ENCODE measurements at places on chromosomes 3 and 15.
A peak's percentile ranks its signal among the peaks of the same experiment; 100 is the strongest.

DNA sequence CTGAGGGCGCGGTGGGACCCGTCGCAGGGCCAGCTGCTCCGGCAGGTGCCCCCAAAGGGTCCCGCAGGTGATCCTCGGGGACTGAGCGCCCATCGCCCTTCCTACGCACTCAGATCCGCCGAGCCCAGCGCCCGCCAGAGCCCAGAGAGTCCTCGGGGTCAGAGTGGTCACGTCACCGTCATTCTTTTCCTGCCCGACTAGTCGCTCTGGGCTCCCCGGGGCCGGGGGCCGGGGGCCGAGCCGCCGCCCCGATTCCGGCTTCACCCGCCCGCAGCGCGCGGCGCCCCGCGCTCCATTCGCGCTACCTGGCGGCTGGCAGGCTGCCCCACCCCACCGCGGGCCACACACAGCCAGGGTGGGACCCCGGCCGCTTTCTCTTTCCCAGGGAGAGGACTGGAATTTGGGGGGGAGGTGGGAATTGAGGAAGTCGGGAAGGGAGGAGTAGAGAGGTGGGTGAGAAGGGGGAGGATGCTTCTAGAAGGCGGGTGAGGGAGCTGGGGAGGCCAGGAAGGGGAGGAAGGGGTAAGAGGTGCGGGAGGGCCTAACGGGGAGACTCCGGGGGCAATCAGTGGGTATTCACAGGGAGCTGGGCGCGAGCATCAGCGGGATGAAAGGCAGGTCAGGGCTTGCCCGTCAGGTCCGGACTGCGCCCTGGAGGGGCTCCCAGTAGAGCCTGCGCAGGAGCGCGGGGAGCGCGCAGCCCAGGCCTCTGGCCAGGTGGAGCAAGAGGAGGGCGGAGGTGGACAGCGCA, 36.1 kb upstream of the EPHB3 start:
- DNase-seq, result peak; percentile 76

DNA sequence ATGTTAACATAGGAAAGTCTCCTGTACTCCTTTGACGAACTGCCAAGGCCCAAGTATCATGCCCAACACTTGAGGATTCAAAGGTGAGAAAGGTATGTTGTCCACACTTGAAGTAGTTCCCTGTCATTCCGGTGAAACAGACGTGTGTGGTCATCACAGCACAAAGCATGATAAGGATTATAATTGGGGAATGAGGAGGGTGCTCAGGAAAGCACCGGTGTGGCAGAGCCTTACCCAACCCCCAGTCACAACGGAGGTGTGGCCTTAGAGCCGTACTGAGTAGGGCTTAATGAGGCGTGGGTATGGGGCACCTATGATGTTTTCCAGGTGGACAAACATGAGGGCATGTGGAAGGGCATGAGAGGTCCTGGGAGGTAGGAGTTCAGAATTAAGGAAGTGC, 203.0 kb upstream of the NR2E3 start:
- DNase-seq, result no peak

- DNase-seq, result no peak
Observed at GRCh38 chr3:41194701-41195100, 4.6 kb upstream of the CTNNB1 start.

- no peak for DNase-seq
Observed at GRCh38 chr3:188338086-188338485, 184.1 kb downstream of the LPP start.

DNA sequence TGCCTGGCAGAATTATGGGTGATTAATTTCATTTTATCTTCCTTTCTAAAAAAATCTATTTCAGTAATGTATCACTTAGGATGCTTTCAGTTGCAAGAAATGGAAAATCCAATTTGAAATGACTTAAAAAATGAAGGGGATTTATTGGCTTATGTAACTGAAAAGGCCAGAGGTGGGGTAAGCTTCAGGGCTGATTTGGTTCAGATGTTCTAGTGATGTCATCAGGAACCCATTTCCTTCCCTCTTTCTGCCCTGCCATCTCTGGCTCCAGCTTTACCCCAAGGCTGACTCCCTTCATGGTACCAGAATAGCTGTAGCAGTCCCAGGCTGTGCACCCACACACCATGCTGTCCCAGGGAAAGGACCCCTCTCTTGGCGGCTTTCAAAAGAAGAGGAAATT, 18.5 kb upstream of the REC114 start:
- no peak for DNase-seq

- DNase-seq, result no peak
Observed at GRCh38 chr3:65443739-65444446, 594.8 kb downstream of the MAGI1 start.
